ENCODE measurements at places on chromosomes 12 and 14. TPM values are rescaled to one million over a fixed set of nuclear protein-coding genes. Genes with fewer than 3 reads are reported as not detected.

The SFSWAP gene
- total RNA-seq = 46.9 TPM

The KIF26A gene
- 4.4 TPM for total RNA-seq

- no peak for DNase-seq
- no peaks in the 10 kb centered on the region for H3K4me1 ChIP-seq
Observed at GRCh38 chr14:80208461-80208860, 2.8 kb downstream of the DIO2 start.

GRCh38 chr12:88876857-88877256 is 296.6 kb upstream of the KITLG start:
- no peak overlapping the region for H3K4me3 ChIP-seq
- DNase-seq = no peak
- no peaks in the 10 kb centered on the region for H3K4me1 ChIP-seq
- H3K27ac ChIP-seq = no peak overlapping the region
- no peaks in the 10 kb centered on the region for H3K27me3 ChIP-seq
- no peaks in the 10 kb centered on the region for H3K36me3 ChIP-seq

DNA sequence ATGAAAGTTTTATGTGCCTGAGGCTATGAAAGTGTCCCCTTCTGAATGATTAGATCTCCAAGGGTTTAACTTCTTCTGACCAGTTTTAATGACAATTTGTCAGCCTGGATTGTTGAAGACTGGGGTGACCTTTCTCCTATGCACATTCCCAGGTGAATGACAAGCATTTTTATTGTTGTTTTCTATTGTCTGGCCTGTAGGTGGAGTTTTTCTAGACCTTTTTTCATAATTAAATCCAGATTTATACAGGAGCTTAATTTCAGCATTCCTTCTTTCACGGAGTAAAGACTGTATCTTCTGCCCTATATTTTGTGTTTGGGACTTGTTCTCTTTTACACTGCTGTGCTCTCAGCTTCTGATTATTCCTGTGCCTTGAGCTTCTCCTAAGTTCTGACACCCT is 125.0 kb upstream of the FAR2 start:
- no peak overlapping the region for H3K4me3 ChIP-seq
- H3K36me3 ChIP-seq = no peaks in the 10 kb centered on the region
- H3K27ac ChIP-seq = no peak overlapping the region

DNA sequence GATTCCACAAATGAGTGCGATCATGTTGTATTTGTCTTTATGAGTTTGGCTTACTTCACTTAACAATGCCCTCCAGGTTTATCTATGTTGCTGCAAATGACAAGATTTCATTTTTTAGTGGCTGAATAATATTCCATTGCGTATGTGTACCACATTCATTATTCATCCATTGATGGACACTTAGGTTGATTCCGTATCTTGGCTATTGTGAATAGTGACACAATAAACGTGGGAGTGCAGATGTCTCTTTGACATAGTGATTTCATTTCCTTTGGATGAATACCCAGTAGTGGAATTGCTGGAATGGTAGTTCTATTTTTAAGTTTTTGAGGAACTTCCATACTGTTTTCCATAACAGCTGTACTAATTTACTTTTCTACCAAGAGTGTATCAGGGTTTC is 23.5 kb downstream of the AKAP6 start:
- H3K36me3 ChIP-seq = no peaks in the 10 kb centered on the region
- H3K27ac ChIP-seq = no peak overlapping the region
- H3K4me1 ChIP-seq = no peaks in the 10 kb centered on the region
- H3K27me3 ChIP-seq = no peaks in the 10 kb centered on the region

- H3K4me1 ChIP-seq = peaks cover 77% of the 10 kb centered on the region
- no peak overlapping the region for H3K4me3 ChIP-seq
- no peaks in the 10 kb centered on the region for H3K27me3 ChIP-seq
- no peak for DNase-seq
- no peaks in the 10 kb centered on the region for H3K36me3 ChIP-seq
Observed at GRCh38 chr14:99576761-99577705, 27.0 kb downstream of the CCDC85C start.

All from lower lobe of right lung (tissue), 2 donors.